Kidney glomerular epithelial cell (primary cell): ENCODE measurements at places on chromosomes 2 and 18.

DNA sequence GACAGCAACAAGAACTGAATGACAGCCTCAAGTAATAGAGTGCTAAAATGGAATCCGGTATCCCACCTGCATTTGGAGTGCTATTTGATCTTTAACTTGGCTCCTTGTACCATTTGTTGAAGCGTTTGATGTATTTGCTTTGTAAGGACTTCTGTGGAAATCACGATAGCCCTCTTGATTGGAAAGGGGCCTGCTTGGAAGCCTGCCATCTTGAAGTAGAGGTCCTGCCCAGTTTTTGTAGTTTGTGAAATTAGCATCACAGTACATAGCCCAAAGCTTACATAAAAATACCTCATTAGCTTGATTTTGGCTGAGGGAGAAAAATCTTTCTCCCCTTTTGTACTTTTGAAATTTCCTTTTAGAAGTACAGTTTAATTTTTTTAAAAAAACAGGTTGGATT lies 2.7 kb downstream of the CDCA7 start:
- no peak for DNase-seq

- no peak for DNase-seq
Measured at GRCh38 chr2:73601780-73602179, 40.4 kb downstream of the NAT8 start.

DNA sequence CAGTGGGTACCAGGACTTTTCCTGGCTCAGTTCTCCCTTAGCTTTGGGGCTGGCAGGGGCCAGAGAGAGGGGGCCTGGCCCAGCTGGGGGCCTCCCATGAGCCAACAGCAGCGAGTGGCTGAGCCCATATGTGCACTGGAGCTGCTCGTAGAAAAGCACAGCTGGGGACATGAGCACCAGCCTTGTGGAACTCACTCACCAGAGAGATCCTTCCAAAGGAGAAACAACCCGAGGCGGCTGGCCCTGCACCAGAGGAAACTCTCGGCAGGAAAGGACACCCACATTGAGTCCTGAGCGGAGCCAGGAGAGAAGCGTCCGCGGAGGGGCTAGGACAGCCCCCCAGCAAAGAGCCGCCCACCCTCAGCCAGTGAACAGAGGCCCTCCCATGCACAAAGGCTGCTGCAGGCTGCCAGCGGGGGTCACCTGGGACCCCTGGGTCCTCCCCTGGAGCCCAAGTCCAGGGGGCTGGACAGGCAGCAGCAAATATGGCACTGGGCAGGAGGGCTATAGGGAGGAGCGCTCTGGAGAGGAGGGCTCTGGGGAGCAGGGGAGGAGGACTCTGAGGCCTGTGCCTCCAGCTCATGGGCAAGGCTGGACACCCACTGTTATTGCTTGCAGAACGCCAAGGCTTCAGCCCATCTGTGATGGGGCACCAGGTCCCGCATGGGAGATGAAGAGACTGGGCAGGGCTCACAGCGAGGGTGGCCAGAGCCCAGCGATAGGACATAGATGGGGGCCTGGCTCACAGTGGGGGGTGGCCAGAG lies 42.1 kb upstream of the SNED1 start:
- DNase-seq, result no peak

GRCh38 chr2:223674998-223675609 lies 72.9 kb upstream of the SCG2 start:
- no peak for DNase-seq

GRCh38 chr2:15059870-15060512 lies 427.5 kb downstream of the LRATD1 start:
- DNase-seq, result no peak

DNA sequence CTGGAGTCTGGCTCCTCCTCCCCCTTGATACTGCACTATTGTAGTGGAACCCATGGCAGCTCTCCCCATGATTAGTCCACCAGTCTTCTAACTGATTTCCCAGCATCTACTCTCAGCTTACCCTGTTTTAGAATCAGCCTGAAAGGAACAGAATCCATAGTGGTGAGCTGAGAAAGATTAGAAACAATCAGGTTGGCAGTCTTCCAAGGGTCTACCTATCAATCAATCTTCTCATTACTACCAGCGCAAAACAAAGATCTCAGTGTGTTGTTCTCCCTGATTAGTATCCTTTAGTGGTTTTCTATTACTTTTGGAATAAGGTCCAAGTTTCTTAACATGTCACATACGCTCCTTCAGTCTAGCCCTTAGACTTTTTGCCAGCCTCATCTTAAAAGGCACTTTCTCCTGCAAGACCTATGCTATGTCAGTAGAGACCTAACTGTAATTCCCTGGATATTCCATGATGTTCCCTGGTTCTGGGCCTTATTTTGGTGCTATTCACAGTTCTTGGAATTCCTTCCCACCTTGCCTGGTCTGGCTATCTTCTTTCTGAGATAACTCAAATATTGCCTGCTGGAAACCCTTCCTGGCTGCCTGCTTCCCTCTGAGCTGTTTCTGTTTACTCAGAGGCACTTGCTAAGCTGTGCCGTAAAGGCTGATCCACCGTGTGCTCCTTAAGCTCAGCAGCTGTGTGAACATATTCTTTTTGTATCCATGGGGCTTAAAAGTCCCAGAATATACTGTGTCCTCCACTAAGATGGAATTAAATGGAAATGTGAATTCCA lies 32.6 kb downstream of the LAMA3 start:
- no peak for DNase-seq
